ENCODE measurements at places on chromosomes 3 and 15.

DNA sequence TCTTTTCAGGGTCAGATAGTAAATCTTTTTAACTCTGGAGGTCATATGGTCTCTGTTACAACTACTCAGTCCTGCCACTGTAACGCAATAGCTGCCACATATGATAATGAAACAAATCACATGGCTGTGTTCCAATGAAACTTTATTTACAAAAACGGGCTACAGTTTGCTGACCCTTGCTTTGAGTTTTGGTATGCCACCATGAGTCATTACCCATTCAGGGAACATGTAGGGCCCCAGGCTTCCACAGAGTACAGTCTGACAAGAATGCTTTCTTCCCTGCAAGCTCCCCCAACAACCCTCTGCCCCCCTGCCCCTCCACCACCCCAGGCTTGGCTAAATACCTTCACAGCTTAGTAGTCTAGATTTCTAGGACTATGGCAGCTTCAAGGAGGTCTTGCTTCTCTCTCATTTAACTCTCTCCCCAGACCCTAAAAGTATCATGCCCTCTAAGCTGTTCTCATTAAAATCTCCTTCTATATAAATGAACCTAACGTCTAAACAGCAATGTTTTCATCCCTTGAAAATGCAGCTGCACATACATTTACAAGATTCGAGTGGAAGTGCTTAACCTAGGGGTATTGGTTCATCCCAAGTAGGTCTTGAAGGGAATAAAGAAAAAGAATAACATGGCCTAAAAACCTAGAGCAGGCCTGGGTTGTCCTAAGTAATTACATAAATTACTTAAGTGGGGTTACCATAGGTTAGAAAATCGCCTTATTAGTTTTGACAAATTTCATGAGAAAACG is 117.8 kb upstream of the PRICKLE2 start:
- no peaks in the 10 kb centered on the region for H3K4me1 ChIP-seq
- no peak overlapping the region for H3K4me3 ChIP-seq
- H3K27ac ChIP-seq = no peak overlapping the region
- DNase-seq = no peak
- H3K36me3 ChIP-seq = no peaks in the 10 kb centered on the region

DNA sequence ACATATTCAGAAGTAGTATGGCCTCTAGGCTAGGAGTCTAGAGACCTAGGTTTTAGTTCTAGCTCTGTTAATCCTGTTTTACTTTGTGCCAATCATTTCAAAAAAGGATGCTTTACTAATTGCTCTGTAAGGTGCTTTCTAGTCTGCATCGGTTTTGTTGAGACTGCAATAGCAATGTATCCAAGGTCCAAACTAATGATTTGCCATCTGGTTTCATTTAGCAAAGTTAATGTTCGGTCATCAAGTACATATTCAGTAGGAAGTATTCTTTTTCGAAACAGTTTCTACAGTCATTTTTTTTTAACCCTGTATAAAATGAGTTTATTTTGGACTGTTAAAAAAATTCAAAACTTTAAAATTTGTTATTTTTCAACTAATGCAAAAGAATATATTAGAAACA is 2.0 kb upstream of the GALK2 start:
- peaks cover 7% of the 10 kb centered on the region for H3K4me1 ChIP-seq
- no peak overlapping the region for H3K27ac ChIP-seq
- no peak for DNase-seq
- H3K36me3 ChIP-seq = no peaks in the 10 kb centered on the region
- no peaks in the 10 kb centered on the region for H3K27me3 ChIP-seq

- no peaks in the 10 kb centered on the region for H3K27me3 ChIP-seq
- no peak overlapping the region for H3K4me3 ChIP-seq
- H3K4me1 ChIP-seq = no peaks in the 10 kb centered on the region
- DNase-seq = no peak
Measured at GRCh38 chr3:192655628-192656027, 71.7 kb downstream of the FGF12 start.

DNA sequence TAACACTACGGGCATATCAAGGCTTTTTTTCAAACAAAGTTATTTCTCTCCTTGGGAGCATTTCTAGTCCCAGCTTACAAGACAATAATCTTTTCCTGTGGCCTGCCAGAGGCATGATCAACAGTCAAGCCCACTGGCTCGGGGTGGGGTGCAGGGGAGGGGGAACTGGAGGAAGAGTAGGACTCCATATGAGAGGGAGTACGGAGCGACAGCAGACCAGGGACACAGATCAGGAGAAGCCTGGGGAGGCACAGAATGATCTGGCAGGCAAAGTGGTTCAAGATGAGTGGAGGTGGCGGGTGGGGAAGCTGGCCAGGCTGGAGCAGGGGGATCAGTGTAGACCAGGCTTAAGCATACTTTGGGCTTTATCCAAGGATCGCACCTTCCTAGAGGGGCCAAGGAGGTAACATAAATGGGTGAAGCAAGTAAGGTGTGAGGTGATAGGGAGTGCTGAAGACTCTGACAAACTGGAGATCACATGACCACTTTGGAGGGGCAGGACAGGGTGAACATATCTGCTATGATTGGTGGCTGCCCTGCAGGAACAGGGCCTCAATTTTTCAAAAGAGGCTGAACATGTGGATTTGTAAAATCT is 37.4 kb downstream of the KLF15 start:
- no peaks in the 10 kb centered on the region for H3K4me1 ChIP-seq
- H3K36me3 ChIP-seq = no peaks in the 10 kb centered on the region
- no peak overlapping the region for H3K27ac ChIP-seq
- no peaks in the 10 kb centered on the region for H3K27me3 ChIP-seq

DNA sequence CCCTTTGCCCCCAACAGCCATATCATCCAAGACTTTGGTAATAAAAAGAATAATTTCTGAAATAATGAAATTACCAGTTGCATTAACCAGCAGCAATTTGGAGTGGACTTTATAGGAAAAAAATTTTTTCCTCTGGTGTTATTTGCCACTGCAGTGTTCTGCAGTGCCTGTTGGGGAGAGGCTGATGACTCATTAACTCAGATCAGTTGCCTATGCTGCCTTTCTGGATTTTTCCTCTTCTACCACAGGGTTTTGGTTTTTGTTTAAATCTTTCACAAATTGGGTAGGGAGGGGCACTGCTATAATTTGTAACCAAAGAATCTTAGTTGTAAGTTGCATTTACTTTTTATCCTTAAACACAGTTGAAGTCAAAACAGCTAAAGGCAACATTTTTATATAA is 22.7 kb downstream of the ATP6V1A start:
- H3K27ac ChIP-seq = no peak overlapping the region
- no peak for DNase-seq
- H3K27me3 ChIP-seq = no peaks in the 10 kb centered on the region
- H3K4me1 ChIP-seq = no peaks in the 10 kb centered on the region

GRCh38 chr3:178436773-178437172 is 99.5 kb upstream of the KCNMB2 start:
- H3K27ac ChIP-seq = no peak overlapping the region
- H3K4me1 ChIP-seq = no peaks in the 10 kb centered on the region
- no peak overlapping the region for H3K4me3 ChIP-seq
- no peak for DNase-seq

- H3K4me1 ChIP-seq = no peaks in the 10 kb centered on the region
- no peak overlapping the region for H3K4me3 ChIP-seq
- H3K36me3 ChIP-seq = no peaks in the 10 kb centered on the region
- no peaks in the 10 kb centered on the region for H3K27me3 ChIP-seq
Measured at GRCh38 chr3:11778248-11778647, 68.4 kb downstream of the TAMM41 start.

- no peaks in the 10 kb centered on the region for H3K36me3 ChIP-seq
- no peak for DNase-seq
- H3K27me3 ChIP-seq = no peaks in the 10 kb centered on the region
- H3K4me3 ChIP-seq = no peak overlapping the region
Measured at GRCh38 chr3:16066975-16067374, 107.5 kb upstream of the GALNT15 start.

DNA sequence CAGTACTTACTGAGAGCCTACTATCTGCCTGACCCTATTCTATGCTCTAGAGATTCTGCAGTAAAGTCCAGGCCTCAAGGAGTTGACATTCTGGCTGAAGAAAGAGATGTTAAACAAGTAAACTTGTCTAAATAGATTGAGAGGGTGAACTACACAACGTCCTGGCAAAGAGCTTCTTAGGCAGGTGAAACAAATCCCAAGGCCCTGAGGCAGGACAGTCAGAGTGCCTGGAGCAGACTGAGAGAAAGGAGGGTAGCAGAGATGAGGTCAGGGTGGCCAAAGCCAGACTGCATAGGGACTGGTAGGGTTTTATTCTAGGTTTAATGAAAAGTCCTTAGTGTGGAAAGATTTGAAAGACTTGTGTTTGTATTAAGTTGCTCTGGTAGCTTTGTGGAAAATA is 84.5 kb upstream of the ATP11B start:
- no peaks in the 10 kb centered on the region for H3K27me3 ChIP-seq
- no peaks in the 10 kb centered on the region for H3K36me3 ChIP-seq
- H3K4me1 ChIP-seq = peaks cover 14% of the 10 kb centered on the region
- no peak for DNase-seq
- H3K4me3 ChIP-seq = no peak overlapping the region

DNA sequence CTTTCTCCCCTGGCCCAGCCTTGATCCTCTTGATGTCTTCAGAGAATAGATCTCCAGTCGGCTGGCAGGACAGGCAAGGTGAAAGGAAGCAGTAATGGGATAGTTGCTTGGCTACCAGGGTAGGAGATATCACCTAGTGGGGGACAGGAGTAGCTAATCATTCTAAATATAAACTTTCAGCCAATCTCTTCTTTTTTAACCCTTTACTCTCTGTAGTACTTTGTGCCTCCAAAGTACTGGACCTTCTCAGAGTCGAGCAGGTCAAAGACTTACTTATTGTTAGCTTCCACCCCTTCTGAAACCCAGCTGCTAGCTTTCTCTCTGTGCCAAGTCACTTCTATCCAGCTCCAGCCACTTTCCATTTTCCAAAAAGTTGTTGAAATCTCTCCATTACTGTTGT is 43.4 kb upstream of the FILIP1L start:
- H3K4me3 ChIP-seq = no peak overlapping the region
- H3K4me1 ChIP-seq = no peaks in the 10 kb centered on the region
- H3K36me3 ChIP-seq = no peaks in the 10 kb centered on the region
- no peak overlapping the region for H3K27ac ChIP-seq

- H3K4me3 ChIP-seq = no peak overlapping the region
- DNase-seq = no peak
- no peak overlapping the region for H3K27ac ChIP-seq
- no peaks in the 10 kb centered on the region for H3K4me1 ChIP-seq
- H3K36me3 ChIP-seq = no peaks in the 10 kb centered on the region
- no peaks in the 10 kb centered on the region for H3K27me3 ChIP-seq
Measured at GRCh38 chr3:110157221-110157620, 819.9 kb upstream of the DPPA4 start.

GRCh38 chr15:81569286-81570080 is 195.5 kb upstream of the TMC3 start:
- H3K4me3 ChIP-seq = no peak overlapping the region
- no peaks in the 10 kb centered on the region for H3K27me3 ChIP-seq
- DNase-seq = no peak
- no peaks in the 10 kb centered on the region for H3K36me3 ChIP-seq

- no peaks in the 10 kb centered on the region for H3K27me3 ChIP-seq
- no peak overlapping the region for H3K4me3 ChIP-seq
- peaks cover 2% of the 10 kb centered on the region for H3K4me1 ChIP-seq
- no peak for DNase-seq
Measured at GRCh38 chr3:71392251-71392650, 191.3 kb downstream of the FOXP1 start.

- no peak for DNase-seq
- no peaks in the 10 kb centered on the region for H3K27me3 ChIP-seq
- H3K4me3 ChIP-seq = no peak overlapping the region
- no peaks in the 10 kb centered on the region for H3K36me3 ChIP-seq
Measured at GRCh38 chr3:89697321-89697916, 590.0 kb downstream of the EPHA3 start.

GRCh38 chr15:40320931-40321371 is 2.5 kb upstream of the INAFM2 start:
- H3K4me1 ChIP-seq = no peaks in the 10 kb centered on the region
- H3K36me3 ChIP-seq = no peaks in the 10 kb centered on the region
- H3K4me3 ChIP-seq = no peak overlapping the region
- no peak overlapping the region for H3K27ac ChIP-seq
- DNase-seq = no peak

DNA sequence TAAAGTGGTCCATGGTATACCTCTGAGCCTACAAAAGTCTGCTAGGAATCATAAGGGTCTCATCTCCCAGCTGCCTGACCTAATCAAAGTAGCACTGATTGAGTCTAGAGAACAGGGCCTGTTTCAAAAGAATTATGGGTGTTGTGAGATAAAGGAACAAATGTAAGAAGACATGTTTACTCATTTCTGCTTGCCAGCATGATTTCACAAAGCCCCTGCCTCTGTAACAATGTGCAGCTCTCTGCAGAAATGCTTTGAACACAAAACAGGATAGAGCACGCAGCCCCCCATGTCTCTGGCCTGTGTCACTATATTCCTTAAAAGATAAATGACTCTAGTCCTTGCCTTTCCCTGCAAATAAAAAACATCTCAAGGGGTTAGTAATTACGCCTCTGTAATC is 94.7 kb upstream of the IGSF10 start:
- no peaks in the 10 kb centered on the region for H3K4me1 ChIP-seq
- DNase-seq = no peak
- no peak overlapping the region for H3K27ac ChIP-seq
- H3K27me3 ChIP-seq = no peaks in the 10 kb centered on the region
- H3K36me3 ChIP-seq = no peaks in the 10 kb centered on the region

DNA sequence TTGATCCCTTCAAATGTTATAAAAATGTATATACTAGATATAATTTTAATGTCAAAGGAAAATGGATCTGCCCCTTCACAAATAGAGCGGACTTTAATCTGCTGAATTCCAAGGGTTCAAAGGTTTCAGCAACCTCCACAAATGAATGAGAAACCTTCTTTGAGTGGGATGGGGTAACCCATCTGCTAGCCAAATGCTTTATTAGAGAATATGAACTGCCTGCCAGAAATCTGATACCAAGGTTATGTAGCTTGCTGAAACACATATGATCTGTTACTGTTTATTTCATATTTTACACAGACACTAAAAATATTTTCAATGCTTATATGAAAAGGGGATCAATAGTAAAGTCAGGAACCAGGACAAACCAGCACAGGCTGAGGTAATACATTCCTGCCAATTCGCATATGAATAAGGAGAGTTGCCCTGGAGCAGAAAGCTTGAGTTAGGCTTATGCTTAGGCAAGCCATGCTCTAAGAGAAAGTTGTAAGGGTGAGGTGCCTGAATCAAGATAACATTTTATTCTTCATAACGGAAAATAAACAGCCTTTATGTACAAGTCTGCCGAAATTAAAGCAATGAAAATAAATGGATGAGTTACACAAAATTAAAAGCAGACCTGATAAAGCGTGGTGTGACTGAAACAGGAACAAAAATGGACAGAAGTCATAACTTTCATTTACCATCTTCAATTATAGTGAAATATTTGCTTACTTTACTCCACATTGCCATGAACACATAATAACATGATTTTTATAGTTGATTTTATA is 26.5 kb downstream of the PLOD2 start:
- H3K27me3 ChIP-seq = no peaks in the 10 kb centered on the region
- H3K36me3 ChIP-seq = no peaks in the 10 kb centered on the region
- H3K4me1 ChIP-seq = peaks cover 25% of the 10 kb centered on the region

All from right lobe of liver (tissue), 6 donors.